Jurkat, Clone E6-1 (cell line): ENCODE measurements at places on chromosomes 3 and 15.

GRCh38 chr3:145716519-145716918 lies 444.5 kb downstream of the PLOD2 start:
- DNase-seq = no peak

DNA sequence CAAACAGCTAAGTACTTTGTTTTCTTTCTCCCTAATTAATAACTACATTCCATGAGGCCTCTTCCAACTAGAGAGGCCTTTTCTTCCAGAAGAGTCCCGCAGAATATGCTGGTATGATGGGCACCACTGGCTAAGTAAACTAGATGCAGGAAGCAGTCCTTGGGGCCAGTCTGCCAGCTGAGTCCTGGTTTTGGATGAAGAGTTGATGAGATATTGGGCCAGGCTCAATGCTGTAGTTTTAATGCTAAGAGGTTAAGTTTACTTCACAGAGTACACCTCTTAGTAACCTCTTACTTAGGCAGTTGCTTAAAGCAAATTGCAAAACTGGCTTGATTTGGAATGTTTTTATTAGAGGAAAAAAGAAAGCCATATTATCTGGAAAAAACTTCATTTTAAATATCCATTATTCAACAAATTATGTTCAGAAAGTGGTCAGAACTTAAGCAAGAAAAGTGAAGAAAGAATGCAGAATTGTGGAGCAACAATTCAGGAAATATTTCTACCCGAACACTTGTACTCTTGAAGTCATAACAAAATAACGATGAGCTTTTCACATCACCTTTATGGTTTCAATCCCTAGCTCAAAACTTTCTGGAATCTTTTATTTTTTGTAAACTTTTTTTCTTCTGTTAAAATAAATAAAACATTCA lies 178.4 kb upstream of the CDIN1 start:
- no peak for DNase-seq

- DNase-seq = no peak
Measured at GRCh38 chr3:72065872-72066641, 281.1 kb upstream of the PROK2 start.

DNA sequence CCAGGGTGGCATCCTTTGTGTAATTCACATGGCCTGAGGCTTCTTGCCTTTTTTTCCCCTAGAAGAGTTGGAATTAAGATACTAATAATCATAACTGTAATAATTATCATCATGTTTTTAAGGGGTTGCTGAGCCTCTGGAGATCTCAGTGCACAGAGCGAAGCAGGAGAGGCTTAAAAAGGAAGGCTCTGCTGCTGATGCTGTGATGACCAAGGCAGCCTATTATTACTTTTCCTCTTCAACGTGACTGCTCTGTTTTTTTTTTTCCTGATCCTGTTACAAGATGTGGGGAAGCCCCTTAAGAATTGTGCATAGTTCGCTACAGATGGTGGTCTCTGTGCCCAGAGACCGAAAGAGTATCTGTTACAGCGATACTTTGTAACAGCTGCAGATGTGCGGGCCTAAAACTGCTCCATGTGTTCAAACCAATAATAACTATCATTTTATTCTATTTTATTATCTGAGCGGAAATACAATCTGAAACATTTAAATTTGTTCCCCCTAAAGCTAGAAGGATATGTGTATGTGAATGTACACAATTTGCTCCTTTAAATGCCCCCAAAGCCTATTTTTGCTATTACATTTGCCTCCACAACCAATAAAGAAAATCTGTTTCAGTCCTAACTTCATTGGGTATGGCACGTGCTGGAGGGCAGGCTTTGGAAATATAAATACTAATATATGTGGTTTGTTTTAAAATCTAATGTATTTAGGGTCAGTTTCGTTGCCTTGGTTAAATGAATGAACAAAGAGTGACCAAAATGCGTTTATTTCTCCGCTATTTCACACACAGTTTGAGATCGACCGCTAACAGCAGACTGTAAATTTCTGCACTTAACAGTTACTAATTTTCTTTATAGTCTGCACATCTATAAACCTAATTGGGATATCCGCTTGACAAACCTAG lies 4.6 kb downstream of the SHOX2 start:
- no peak for DNase-seq

- DNase-seq = no peak
Measured at GRCh38 chr3:158820521-158820920, 18.7 kb downstream of the MFSD1 start.

DNA sequence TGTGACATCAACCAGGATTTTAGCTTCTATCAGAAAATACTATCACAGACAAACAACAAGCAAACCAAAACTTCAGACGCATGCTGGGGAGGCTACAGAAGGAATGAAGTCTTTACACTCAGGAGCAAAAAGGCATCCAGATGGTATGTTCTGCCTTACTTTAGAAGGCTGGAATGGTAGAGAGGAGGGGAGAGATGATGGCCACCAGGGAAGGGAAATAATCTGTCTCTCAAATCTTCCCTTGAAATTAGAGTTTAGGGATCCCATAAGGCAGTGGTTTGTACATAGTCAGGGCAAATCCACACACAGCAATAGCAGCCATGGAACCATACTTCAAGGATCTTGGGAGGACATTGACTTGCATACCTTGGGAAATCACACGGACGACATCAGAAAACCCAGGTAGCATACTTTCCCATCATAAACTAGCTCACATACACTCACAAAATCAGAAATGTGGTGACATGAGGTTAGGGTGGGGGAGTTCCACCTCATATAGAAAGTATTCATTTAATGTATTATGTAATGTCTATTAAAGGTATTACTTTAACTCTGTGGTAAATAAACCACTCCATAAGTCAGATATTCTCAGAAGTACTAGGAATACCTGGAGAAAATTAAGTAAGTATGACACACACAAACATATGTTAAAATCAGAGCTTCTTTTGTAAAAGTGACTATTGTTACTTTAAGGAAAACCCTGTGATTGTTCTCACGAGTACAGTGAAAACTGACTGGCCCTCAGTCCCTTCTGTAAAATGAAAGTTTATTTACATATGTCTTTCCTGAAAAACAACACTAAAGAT lies 9.4 kb downstream of the BTLA start:
- DNase-seq = no peak

DNA sequence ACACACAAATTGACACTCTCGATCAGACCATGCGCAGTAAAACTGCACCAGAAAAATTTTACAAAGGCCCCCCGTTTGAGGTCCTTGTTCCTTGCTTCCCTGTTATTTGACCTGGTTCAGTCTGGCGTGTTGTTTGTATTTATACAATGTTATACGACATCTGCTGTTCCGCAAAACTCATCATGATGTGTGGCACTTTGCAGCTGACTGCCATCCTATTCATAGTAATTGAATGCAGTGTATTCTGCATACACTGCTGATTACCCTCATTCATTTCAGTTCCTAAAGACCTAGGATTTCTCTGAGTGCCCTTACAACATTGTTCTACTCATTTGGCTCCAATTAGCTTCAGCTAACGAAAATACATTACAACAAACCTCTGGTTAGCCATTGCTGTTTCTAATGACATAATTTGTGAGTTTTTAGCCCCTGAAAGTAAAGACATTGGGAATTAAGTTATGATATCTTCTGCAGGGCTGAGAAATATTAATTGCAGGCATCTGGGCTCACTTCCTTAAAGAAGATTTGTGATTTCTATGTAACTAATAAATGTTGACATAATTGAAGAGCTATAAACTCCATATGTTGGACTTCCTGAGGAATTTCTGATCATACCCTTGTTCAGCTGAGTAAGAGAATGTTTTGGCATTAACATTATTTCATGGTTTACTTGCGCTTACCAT lies 75.7 kb downstream of the C3orf38 start:
- DNase-seq = no peak

DNA sequence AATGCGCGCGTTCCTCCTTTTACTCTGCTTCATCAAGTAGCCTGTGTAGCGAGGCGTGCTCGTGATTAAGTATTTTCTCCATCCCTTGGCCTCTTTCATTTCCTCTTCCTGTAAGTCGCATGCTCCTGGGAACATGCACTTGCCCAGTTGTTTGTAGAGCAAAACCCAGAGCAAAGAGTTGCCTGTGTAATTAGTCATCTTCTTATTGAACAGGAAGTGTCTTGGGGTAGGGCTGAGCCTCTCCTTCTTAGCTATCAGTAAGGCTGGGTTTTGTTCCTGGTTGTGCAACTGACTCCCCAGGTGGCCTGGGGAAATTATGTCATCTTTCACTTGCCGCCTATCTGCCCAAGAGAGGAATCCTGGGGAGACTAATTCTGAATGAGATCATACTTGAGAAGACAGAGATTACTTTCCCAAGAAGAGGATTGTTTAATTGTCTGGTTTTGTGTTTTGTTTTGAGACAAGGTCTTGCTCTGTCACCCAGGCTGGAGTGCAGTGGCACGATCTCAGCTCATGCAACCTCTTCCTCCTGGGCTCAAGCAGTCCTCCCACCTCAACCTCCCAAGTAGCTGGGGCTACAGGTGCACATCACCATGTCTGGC lies 14.9 kb downstream of the LIPH start:
- peak; percentile 50 for DNase-seq

DNA sequence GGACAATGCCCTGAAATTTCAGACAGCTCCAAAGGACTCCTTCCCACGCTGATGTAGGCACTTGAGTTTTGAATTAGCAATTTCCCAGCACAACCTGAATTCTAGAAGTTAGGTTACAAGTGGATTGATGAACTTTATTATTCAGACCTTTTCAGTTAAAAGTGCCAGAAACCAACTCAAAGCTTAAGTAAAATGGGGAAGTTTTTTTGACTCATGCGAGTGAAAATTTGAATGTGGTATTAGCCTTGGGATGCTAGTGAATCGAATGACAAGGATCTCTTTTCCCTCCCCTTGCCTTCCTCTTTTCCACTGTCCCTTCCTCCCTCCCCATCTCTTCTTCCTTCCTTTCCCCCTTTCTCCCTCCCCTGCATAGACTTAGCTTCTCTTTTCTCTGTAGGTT lies 295.1 kb upstream of the PROK2 start:
- no peak for DNase-seq

GRCh38 chr3:99645277-99646106 lies 7.1 kb downstream of the COL8A1 start:
- DNase-seq = peak; percentile 11

GRCh38 chr3:193078996-193079753 lies 161.5 kb upstream of the MB21D2 start:
- no peak for DNase-seq

- DNase-seq = no peak
Measured at GRCh38 chr3:188360364-188360881, 206.5 kb downstream of the LPP start.

GRCh38 chr15:85741021-85741421 lies 53.7 kb downstream of the KLHL25 start:
- DNase-seq = no peak

DNA sequence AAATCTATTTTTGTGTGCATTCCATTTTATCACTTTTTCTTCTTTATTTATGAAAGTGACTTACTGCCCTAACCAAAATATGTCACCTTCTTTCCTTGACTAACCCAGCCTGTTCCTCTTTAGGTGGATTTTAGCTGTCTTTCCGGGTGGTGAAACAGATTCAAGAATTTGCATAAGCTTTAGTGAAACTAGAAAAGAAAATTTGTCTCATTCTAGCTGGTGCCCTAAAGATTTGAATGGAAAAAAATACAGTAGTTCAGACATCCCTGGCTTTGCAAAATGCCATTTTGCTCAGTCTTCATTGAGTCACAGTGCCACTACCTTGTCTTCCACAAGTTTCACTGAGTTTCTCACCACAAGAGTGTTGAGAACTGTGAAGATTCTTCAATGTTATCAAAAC lies 28.2 kb upstream of the CCDC50 start:
- DNase-seq = no peak

- DNase-seq = no peak
Measured at GRCh38 chr15:25345943-25346342, 92.9 kb downstream of the UBE3A start.

DNA sequence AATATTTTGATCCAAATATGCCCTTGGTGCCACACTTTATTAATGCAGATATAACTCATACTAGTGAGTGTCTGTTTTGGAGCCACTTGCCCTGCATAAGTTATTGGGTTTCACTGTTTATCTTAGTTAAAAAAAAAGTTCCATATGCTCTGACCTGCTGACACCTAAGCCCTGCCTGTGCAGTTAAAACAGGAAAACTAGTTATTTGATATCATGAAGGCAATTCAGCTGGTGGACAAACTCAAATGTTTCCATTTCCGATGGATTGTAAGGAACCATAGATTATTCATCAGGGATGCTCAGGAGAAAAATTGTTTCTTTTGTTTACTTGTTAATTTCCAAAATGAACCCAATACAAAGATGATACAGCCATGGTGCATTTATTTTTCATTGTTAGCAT lies 68.3 kb downstream of the NR2F2 start:
- no peak for DNase-seq
